HuH-7.5 (cell line): ENCODE measurements at places on chromosomes 16 and 17.

DNA sequence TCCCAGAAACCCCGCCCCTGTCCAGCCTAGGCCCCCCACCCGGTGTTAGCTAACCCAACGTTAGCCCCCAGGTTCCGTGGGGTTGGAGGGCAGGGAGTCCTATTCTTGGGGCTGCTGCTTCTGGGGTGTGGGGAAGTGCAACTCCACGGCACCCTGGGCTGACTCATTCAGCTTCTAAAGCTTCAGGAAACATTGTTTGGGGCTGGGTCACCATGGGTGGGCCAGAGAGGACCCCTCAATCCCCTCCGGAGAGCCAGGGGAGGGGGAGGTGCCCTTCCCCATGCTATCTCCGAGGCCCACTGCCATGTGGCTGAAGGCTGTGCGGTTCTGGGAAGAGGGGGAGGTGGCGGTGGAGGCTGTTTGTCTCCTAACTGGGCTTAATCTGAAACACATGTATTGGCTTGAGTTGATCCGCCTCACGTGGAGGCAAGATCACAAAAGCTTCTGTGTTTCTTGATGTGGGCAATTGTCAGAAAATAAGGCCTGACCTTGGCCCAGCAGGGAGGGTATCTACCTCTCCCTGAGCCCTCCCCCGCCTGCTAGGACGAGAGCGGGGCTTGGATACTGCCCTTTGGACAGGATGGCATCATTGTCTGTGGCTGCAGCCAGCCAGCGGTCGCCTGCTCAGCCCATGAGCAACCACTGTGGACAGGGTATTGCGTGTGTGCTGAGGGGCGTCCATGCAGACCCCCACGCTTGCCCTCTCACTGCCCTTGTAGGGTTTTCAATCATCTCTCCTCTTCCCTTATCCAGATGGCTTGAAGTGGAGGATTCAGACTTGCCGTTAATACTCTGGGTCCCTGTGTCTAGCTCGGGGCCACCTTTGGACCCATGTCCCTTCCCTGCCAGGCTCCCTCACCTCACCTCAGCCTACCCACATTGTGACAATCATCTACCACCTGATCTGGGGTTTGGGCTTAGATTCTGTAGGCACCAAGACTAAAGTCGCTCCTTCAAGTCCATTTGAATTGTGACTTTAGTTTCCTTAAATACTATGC lies 1.3 kb downstream of the SERPINF1 start:
- DNase-seq = peak; percentile 51

GRCh38 chr17:43709210-43709609 lies 47.5 kb upstream of the MEOX1 start:
- DNase-seq = no peak

- no peak for DNase-seq
Observed at GRCh38 chr17:2239882-2240430, 63.6 kb downstream of the SMG6 start.

DNA sequence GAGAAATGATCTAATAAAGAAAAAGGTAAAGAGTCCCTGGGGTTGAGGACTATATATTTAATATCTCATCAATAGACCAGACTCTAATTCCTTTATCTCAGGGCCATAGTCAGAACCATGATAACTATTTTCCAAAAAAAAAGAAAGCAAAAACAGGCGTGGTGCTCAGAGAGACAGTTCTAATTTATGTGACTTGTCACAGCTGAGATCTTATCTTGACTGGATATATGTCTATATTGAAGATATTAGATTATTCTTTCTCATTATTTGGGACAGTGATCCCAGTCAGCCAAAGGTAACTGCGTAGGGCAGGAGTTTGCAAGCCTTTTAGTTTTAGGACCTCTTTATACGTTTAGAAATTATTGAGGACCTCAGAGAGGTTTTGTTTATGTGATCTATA lies 52.4 kb downstream of the ITFG1 start:
- no peak for DNase-seq

GRCh38 chr17:67171560-67171959 lies 73.4 kb downstream of the HELZ start:
- no peak for DNase-seq

- no peak for DNase-seq
Observed at GRCh38 chr16:56547949-56548567, 16.8 kb upstream of the MT4 start.
